ENCODE measurements at places on chromosomes 11 and 22.

DNA sequence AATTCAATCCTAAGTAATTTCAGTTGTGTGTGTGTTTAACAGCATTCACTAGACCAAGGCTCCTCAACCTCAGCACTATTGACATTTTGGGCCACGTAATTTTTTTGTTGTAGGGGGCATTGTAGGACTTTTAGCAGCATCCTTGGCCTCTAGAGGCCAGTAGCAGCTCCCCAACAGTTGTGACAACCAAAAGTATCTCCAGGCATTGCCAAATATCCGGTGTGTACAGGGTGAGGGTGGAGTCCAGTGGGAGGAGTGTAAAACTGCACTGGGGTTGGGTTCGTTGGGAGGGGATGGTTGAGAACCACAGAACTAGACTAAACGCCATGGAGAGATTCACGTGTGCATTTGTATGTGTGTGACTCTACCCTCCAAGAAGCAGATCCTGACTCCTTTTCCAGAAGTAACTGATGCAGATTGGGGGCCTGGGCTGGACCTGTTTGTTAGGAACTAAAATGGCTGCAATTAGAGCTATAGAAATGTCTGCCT lies 5.9 kb upstream of the PHF21A start:
- peak; percentile 74 for DNase-seq

DNA sequence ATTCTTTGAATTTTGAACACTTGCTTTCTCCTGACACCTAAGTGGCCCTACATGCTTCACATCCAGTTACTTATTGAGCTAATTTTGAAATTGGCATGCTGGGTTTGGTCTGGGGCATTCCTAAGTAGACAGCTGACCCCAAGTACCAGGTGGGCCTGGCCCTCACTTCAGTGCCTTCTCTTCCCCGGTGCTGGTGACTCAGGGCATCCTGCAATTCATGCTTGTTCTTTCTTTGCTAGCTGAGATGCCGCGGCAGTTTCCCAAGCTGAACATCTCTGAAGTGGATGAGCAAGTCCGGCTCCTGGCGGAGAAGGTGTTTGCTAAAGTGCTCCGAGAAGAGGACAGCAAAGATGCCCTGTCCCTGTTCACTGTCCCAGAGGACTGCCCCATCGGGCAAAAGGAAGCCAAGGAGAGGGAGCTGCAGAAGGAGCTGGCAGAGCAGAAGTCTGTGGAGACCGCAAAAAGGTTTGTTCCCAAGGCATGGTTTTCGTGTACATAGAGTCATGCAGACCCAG lies 6.3 kb downstream of the AMPD3 start:
- DNase-seq = no peak

GRCh38 chr11:21710809-21711208 lies 482.1 kb upstream of the ANO5 start:
- DNase-seq = peak; percentile 43

DNA sequence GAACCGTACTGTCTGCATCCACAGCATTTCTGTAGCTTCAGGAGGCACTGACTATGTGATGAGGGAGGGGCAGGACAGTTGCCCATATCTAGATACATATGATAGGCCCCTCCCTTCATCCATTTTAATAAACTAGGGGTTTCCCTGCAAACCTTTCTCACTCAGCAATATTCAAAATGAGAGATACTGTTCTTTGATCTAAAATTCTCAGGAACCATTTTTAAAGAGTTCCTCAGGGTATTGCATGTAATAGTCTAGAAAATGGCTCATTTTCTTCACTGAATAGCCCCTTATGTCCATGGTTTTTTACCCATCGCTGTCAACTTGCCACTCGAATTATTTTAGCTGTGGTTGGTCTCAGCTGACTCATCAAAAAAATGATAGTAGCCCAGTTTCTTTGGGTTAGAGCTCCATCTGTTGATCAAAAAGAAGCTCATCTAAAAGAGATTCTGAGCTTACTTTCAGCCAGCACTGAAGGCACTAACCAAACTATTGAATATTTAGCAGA lies 37.0 kb upstream of the DNAJB7 start:
- DNase-seq = peak; percentile 65

DNA sequence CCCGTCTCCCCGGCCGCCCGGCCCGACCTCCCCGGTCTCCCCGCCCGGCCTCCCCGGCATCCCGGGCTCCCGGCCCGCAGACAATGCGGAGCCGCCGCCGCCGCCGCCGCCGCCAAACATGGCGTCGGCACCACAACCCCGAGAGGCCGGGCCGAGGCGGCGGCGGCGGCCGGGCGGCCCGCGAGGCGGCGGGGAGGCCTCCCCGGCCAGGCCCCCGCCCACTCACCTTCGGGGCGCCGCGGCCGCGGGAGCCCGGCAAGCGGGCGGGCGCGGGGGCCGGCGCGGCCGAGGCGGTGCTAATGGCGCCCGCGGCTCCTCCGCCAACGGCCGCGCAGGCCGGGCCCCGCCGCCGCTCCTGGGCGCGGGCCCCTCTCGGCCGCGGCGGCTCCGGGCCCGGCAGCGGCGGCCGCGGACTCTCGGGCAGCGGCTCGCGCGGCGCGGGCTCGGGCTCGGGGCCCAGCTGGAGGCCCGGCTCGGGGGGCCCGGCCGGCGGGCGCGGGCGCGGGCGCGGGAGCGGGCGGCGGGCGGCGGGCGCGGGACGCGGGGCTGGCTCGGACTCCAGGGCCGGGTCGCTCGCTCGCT lies 311 bp downstream of the BRD1 start:
- DNase-seq = peak; percentile 22

GRCh38 chr11:75328426-75329277 lies 22.8 kb downstream of the ARRB1 start:
- peak; percentile 79 for DNase-seq

DNA sequence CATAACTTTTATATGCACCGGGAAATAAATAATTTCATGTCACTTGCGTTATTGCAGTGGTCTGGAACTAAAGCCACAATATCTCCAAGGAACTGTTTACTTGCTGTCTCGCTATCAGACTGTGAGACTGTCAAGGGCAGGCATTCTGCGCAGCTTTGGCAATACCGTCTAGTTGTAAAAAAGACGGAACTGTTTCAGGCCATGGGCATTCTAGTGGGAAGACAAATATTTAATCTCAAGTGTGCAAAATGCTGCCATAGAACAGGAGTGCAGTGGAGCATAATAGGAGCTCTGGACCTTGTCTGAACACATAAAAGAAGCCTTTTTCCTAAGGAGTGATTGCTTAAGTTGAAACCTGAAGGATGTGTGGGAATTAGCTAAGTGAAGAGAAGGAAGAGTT lies 53.8 kb downstream of the PACS1 start:
- DNase-seq = peak; percentile 36

DNA sequence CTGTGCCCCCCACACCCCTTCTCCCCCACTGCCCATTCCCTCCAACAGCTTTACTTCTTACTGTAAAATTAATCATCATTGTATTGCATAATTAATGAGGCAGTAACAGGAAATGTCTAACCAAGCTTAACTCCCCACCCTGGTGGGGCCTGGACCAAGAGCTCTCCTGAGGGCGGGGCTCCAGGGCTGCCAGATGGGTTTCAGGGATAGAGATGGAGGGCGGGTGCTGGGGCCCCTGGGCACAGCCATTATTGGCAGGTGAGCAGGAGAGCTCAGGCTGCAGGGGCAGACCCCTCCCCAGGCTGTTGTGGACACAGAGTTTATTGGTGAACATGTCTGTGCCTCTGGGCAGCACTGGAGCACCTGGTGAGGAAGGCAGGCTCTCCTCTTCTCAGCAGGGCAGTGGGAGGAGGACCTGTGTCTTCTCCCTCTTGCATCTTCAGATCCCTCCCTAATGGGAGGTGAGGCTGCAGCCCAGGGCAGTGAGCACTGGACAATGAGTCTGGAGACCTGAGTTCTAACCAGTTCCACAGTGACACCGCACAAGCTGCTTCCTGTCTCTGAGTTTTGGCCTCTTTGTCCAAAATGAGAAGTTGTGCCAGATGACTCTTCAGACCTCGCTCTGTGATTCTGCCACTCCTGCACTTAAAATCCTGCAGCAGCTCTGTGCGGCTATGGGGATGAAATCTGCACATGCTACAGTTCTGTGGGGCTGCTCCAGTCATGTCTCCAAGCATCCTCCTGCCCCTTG lies 233.3 kb downstream of the CEP164 start:
- no peak for DNase-seq

- no peak for DNase-seq
Observed at GRCh38 chr11:133041928-133042882, 490.1 kb downstream of the OPCML start.

DNA sequence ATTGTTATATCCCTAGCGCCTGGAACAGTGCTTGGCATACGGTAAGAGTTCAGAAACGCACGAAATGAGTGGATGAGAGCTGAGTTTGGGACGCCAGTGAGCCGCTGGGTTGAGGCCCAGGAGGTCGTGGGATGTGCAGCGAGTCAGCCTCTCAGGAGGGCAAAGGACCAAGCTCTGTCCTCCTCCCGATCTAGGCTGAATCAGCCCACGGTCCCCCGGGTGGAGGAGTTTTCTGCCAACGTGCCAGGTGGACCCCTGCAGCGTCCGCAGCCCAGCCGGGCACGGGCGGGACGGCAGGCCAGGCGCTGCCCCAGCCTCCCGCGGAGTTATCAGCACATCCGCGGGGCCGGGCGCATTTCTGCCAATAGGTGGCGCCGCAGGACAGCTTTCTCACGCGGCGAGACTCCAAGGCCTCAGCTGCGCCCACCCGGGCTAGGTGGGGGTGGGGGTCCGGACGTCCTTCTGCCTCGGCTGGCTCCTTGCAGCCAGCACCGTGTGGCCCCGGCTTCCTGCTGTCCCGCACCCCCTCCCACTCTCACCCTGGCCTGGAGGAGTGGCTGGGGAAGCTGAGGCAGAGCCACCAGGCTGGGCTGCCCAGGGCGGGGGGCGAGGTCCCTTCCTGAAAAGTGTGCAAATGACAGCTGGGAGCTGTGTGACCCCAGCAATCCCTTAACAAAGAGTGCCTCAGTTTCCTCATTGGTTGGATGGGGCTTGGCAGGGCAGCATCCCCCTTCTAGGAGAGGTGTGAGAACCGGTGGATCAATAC lies 2.2 kb upstream of the RPS19BP1 start:
- peak; percentile 65 for DNase-seq

- DNase-seq = no peak
Observed at GRCh38 chr11:103453915-103454709, 344.9 kb downstream of the DYNC2H1 start.

GRCh38 chr11:32152821-32153220 lies 61.9 kb downstream of the RCN1 start:
- DNase-seq = no peak

DNA sequence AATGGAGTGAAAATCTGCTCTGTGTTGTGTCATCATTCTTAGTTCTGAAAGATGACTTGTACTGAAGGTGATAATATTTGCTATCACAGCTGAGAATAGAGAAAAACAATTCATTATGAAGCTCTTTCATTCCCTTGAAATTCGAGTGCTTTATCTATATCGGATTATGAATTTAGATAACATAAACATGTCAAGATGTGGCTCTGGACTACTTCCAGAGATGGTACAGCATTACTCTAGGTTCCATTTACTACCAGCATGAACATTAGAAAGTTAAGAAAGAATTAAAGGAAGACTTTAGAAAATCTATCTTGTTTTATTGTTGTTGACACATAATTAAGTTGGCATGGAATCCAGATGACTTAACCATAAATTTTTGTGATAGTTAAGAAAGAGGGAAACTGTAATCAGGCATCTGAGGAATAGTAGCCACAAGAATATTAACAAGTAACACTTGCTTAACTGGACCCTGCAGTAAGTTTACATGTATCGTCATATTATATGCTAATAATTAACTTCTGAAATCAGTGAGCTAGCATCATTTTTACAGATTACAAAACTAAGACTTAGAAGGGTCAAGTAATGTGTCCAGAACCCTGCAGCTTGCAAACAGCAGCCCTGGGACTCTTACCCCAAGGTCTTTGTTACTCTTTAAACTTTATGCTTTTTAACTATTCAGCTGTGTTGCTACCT lies 182.6 kb downstream of the DDX10 start:
- no peak for DNase-seq

Measured in epithelial cell of esophagus (primary cell).